NCI-H1930 (cell line): ENCODE measurements at places on chromosomes 7 and 10.

DNA sequence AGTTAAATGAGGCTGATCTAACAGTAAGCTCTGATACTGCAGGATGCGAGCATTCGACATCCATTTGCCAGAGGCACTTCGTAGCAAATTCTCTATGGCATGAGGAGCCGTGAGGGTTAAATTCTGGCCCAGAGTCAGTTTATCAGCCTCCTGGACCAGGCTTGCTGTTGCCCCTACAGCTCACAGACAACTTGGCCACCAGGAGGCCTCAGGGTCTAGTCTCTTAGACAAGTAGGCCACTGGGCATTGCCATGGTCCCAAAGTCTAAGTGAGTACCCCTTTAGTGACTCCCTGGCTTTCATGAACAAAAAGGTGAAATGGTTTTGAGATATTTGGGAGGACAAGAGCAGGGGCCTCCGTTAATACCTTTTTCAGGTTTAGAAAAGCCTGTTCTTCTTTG lies 178.0 kb upstream of the MBL2 start:
- no peak for DNase-seq

DNA sequence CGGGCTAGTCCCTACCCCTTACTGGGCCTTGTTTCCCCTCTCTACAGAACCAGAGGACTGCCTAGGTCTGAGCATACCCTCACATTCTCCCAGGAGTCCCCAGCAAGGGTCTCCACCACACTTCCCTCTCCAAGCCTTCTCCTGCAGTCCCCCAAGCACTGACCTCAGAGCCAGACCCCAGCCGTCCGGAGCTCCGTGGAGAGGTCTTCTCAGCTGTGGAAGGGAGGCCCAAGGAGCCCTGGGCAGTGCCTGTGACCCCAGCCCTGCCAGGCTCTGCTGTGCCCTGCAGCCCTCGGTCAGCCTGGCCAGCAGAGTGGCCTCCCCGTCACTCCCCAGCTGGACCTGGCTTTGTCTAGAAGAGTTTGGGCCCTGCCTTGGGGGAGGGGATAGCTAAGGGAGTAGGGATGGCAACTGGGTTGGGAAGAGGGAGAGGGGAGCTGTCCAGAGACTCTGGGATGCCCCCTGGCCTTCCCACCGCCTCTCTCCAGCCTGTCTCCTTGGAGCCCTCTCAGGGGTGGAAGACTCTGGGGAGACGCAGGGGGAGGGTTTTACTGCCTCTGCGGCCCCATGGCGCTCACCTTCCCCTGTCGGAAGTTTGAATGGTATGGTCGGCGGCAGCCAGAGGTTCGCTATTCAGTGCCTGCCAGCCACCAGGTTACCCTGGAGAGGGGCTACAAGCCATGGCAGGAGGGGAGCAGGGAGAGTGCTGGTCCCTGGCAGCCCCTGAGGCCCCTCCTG lies at the start of gene C10orf105:
Gene C10orf105, minus strand, starts transcription at position 315 of the 738 bp plus-strand sequence. CDS start 3,441 bp downstream, outside the sequence.
- no peak for DNase-seq

DNA sequence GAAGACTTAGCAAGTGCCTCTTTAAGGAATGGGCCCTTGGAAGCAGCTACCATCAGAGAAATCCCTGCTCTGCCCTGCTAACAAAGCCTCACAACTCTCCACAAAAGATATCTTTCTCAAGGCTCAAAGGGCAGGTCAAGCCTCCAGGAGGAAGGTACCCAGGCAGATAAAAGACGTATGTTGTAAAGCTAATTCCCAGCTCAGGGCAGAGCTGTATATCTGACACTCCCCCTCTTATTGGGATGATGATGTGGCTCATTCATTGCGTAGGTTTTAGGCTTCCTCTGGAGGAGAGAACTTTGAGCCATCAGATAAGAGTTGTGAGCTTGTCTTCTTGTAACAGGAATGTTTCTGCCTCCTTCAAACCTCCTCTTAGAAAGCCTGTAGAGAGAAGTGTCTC lies 145.4 kb downstream of the CALN1 start:
- no peak for DNase-seq

- DNase-seq: no peak
Observed at GRCh38 chr10:69646185-69647060, 16.4 kb downstream of the FAM241B start.

- DNase-seq: no peak
Observed at GRCh38 chr7:131250331-131250730, 77.3 kb upstream of the MKLN1 start.

DNA sequence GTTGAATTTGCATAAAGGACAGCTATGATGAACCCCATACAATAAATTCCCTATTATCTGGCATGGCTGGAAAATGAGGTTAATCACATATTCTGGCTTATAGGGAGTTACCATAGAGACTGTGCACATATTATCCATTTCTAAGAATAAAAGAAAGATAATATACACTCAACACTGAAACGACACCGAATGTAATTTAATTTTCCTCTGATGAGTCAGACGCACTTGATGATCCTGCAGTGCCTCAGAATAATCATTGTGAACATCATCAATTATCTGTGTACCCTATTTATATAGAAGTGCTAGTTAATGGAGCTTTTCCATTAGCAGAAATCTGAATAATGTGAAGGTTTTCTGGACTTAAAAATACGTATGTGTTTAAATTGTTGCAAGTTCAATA lies 60.2 kb downstream of the SGCE start:
- DNase-seq: no peak

- DNase-seq: no peak
Observed at GRCh38 chr10:56715262-56715661, 354.2 kb upstream of the ZWINT start.

- DNase-seq: no peak
Observed at GRCh38 chr7:39644170-39644569, 20.8 kb downstream of the RALA start.

- no peak for DNase-seq
Observed at GRCh38 chr10:73905256-73906020, 5.5 kb upstream of the PLAU start.

GRCh38 chr7:49631071-49631815 lies 142.2 kb upstream of the VWC2 start:
- DNase-seq: no peak

DNA sequence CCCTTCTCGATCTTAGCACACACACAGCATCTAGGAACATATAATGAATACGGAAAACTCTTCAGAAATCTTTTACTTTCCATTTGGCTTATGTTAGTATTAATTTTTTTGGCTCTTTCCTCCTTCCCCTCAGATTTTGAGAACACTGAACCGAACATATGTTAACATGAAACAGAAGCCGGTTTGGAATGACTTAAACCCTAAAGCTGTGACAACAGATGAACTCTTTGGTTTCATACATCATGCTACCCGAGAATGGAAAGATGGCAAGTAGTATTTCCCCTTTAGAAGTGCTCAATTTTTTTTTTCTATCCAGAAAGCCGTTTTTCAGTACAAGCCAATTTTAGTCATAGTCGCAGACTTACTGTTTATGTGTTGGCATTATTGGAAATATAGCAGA lies 164.7 kb downstream of the DNAH11 start:
- no peak for DNase-seq

- no peak for DNase-seq
Observed at GRCh38 chr7:20870977-20871376, 84.3 kb upstream of the SP8 start.

DNA sequence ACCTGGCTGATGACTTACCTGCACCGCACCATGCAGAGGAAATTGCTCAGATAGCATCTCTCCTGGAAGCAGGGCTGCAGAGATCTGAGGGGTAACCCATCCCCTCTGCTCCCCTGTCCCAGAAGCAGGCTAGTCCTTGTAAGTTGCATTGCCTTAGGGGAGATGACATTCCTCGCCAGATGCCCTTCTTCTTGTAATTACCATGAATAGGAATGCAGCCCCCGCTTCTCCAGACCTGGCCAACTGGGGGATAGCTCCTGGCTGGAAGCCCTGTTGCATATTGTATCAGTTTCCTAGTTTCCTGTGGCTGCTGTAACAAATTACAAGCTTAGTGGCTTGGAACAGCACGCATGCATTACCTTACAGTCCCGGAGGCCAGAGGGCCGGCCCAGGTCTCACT lies 47.5 kb upstream of the EN2 start:
- no peak for DNase-seq

DNA sequence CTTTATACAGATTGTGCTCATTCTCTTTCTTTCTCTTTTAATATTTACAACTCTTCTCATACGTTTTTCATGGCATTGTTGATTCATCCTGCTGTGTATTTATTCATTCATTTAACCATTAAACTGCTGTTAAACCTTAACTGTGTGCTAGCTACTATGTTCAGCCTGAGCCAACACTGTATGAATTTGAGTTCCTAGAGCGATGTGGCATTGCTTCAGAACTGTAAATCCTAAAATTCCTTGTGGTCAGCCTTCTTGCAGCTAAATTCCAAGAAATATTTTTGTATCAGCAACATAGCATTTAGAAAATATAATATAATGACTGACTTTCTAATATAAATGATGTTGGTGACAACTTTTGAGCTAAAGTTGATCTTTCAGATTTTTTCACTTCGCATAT lies 184.7 kb upstream of the FZD1 start:
- DNase-seq: no peak

- no peak for DNase-seq
Observed at GRCh38 chr7:20225384-20225783, 8.2 kb upstream of the MACC1 start.

DNA sequence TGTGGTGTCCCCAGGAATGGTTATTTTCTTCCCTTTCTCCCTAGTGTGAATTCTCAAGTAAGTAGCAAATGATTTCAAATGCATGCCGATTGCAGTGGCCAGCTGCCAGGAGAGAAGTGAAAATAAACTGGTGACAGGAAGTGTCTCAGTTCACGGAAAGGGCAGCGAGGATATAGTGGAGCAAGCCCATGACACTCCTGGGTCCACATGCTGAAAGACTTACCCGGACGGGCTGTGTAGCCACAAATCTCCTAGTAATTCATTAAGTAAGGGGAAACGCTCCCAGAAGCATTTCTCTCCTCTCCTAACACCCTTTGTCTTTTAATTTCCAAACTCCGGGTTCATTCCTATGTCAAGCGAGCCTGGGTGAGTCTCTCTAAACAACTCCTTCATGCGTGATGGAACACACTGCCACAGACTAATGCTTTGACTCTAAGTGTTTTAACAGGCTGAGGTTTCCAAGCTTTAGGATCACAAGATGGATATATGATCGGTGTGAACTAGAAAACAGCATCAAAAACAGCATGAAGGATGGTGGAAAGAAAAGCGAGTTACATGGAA lies 125.6 kb downstream of the CYP26A1 start:
- no peak for DNase-seq

DNA sequence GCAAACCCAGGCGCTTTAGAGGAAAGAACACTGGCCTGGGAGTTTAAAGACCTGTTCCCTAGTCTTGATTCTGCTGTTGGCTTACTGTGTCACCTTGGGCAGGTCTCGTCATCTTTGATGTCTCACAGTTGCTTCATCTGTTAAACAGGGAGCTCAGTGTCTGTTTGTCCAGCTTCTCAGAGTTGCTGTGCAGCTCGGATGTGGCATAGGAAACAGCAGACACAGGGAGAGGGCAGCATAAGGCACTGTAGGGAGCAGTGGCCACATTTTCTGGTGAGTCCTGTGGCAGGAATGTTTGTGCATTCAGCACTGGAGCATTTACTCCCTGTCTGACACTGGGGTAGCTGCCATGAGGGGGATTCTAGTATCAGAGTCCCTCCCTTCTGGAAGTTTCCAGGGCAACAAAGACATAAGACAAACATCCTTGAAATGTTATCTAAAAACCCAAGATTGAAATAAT lies 2.0 kb downstream of the REPIN1 start:
- no peak for DNase-seq

DNA sequence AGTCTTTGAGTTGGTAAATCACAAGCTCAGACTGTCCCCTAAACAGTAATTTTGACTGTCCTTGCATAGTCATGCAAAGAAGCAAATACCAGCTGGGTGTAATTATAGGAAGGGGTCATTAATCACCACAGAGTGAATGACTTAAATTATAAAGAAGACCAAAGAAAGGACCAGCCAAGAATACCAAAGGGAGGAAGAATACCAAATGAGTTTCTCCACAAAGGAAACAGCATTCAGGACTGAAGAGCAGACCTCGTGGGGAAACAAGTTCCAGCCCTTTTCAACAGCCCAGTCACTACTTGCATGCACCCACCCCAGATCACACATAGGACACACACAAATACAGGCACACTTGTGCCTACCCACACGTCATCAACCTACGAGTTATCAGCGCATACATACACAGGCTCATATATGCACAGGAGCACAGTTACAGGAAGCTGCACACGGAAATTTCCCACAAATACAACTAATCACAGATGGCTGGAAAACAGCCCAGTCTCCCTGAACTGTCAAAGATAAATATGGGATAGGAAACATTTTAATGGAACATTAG lies 77.6 kb downstream of the DENND2A start:
- no peak for DNase-seq

- DNase-seq: no peak
Observed at GRCh38 chr10:370449-370825, 235.2 kb downstream of the ZMYND11 start.

GRCh38 chr10:28938745-28939144 lies 261.4 kb downstream of the BAMBI start:
- DNase-seq: no peak

- no peak for DNase-seq
Observed at GRCh38 chr10:52256832-52257691, 57.0 kb upstream of the DKK1 start.

GRCh38 chr7:119720541-119720940 lies 552.4 kb upstream of the KCND2 start:
- no peak for DNase-seq

GRCh38 chr7:2896131-2896530 lies 52.0 kb upstream of the GNA12 start:
- no peak for DNase-seq

- no peak for DNase-seq
Observed at GRCh38 chr10:44422570-44423101, 37.7 kb upstream of the CXCL12 start.

DNA sequence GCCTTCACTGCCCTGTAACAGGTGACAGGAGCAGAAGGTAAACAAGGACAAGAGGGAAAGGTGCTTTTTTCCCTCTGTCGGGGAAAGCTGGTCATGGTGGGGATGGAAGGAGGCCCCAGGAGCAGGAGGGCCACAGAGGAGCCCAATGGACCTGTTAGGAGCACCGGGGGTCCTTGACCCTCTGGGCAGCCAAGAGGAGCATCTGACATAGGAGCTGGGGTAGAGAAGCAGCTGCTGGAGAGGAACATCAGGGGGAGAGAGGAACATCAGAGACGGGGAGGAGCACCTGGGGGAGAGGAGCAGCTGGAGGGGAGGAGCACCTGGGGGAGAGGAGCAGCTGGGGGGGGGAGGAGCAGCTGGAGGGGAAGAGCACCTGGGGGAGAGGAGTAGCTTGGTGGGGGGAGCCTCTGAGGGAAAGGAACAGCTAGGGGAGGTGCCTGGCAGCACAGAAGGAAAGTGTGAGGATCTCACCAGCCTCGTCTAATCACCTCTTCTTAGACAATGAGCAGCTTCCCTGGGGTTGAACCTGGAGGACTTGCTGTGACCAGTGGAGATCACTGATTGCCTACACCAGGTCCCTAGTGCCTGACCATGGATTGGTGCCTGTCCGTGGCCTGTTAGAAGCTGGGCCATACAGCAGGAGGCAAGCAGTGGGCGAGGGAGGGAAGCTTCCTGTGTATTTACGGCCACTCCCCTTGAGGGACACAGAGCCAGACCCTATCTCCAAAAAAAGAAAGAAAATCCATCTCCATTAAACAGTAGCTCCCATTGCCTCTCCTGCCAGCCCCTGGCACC lies 37.6 kb downstream of the JAKMIP3 start:
- DNase-seq: no peak
